ENCODE measurements at places on chromosomes 6 and 20. TPM values are rescaled to one million over a fixed set of nuclear protein-coding genes. Genes with fewer than 3 reads are reported as not detected.
A peak's percentile ranks its signal among the peaks of the same experiment; 100 is the strongest.

DNA sequence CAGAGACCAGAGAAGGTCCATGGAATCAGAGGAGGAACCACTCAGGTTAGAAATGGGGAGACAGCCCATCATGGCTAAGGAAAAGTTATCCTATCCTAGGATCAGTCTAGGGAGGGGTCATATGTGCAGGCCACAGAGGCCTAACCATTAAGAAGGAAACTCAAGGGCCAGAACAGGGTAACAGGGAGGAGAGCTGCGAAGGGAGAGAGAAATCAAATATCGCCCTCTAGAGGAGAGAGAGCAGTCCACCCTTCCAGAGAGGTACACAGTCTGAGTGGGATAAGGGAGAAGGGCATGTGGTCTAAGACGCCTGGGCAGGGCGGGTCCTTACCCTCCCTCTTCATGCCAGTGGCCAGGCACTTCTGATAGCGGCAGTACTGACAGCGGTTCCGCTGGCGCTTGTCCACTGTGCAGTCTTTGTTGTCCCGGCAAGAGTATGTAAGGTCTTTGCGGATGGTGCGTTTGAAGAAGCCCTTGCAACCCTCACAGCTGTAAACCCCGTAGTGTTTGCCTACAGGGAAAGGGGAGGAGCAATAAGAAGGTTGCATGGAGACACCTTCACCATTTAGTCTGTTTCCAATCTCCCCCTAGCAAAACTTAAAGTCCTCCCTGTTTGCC lies 2.9 kb downstream of the RXRB start:
- no peak for DNase-seq

GRCh38 chr6:7697432-7697819 lies 28.5 kb upstream of the BMP6 start:
- DNase-seq, result no peak

The MAP1LC3A gene
- polyA plus RNA-seq, result 25.7 TPM

GRCh38 chr6:30071858-30072257 lies 3.7 kb downstream of the RNF39 start:
- no peak for DNase-seq

The PSORS1C1 gene
- polyA plus RNA-seq, result 0.09 TPM

The SEL1L2 gene
- polyA plus RNA-seq, result not detected

DNA sequence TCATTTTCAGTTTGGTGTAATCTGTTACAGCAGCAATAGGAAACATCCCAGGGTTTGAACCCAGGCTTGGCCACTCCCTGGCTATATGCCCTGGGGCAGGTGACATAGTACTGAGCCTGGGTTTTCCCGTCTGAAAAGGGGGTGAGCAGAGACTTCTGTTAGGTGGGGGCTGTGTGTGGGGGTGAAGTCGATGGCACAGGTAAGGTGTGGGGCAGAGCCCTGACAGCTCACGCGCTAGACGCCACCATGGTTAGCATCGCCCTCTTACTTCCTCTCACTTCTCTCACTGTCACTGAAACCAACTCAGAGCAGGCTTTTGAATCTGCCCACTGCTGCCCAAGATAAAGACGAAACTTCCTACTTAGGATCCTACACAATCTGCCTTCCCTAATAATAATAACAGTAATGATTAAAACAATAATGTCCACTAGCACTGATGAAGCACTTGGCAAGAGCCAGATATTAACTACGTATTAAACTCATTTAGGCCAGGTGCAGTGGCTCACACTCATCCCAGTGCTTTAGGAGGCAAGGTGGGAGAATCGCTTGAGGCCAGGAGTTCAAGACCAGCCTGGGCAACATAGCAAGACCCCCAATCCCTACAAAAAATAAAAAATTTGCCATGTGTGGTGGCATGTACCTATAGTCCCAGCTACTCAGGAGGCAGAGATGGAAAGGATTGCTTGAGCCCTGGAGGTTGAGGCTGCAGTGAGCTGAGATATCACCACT lies 117.9 kb upstream of the PTPN1 start:
- no peak for DNase-seq

DNA sequence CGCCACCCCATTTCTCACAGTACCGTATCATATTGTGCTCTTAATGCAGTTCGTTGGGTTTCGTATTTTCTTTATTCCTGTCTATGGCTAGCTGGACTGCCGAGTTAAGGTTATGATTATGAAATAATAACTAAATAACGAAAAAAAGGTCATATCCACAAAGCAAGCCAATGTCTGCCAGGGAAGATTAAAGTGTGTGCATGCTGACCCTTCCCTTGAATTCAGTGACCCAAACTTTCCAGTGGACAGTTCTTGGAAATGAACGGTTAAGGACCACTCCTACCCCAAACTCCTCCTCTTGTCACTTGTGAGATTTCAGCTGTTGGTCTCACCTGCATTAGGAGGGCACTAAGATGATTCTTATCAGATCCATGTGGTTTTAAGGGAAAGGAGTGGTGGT lies 171.6 kb downstream of the ZNF217 start:
- no peak for DNase-seq

- DNase-seq, result peak; percentile 19
These were observed 66.3 kb upstream of the BMP5 start for GRCh38 chr6:55941702-55942101.

DNA sequence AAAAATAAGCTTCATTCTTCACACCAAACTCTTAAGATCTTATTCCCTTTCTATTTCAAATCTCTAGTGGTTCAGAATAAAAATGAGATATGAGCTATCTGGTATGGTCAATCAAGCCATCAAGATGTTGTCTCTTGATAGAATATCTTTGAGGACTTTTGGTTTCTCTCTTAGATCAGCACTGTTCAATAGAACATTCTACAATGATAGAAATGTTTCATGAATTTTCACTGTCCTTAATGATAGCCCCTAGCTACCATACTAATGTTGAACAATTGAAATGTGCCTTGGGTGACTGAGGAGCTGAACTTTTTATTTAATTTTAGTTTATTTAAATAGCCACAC lies 24.1 kb upstream of the HINT3 start:
- no peak for DNase-seq

- no peak for DNase-seq
These were observed 1.2 kb upstream of the ZNFX1 start for GRCh38 chr20:49278818-49279676.

GRCh38 chr6:17115251-17116116 lies 13.6 kb downstream of the STMND1 start:
- no peak for DNase-seq

- no peak for DNase-seq
These were observed 77.2 kb downstream of the CD164 start for GRCh38 chr6:109305028-109305427.

- no peak for DNase-seq
These were observed 25.5 kb downstream of the DCDC2 start for GRCh38 chr6:24332317-24332716.

The NFATC2 gene
- polyA plus RNA-seq, result 5.8 TPM

The PRPH2 gene
- 2.5 TPM for polyA plus RNA-seq

The HUS1B gene
- polyA plus RNA-seq, result 0.31 TPM

DNA sequence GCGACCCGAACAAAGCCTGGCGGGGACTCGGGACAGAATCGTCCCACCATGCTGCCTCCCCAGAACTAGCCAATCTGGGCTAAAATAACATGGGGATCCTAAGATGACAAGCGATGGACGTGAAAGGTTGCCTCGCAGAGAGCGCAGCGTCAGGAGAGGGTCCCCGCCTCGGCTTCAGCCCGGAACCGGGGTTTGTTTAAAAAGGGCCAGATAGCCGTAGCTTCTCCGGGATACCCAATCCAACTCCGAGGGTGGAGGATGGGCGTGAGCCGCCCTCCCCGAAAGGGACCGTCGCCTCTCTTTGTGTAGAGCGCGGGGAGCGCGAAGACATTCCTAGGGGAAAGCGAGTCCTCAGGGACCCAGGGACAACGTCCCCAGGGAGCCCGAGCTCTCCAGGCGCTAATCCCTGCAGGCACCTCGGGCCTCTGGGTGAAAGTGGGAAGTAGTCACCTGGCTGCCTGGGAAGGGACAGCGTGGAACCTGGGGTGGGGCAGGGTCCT lies 643 bp downstream of the CD24 start:
- DNase-seq, result peak; percentile 23

The KIF13A gene
- polyA plus RNA-seq, result 36.4 TPM

DNA sequence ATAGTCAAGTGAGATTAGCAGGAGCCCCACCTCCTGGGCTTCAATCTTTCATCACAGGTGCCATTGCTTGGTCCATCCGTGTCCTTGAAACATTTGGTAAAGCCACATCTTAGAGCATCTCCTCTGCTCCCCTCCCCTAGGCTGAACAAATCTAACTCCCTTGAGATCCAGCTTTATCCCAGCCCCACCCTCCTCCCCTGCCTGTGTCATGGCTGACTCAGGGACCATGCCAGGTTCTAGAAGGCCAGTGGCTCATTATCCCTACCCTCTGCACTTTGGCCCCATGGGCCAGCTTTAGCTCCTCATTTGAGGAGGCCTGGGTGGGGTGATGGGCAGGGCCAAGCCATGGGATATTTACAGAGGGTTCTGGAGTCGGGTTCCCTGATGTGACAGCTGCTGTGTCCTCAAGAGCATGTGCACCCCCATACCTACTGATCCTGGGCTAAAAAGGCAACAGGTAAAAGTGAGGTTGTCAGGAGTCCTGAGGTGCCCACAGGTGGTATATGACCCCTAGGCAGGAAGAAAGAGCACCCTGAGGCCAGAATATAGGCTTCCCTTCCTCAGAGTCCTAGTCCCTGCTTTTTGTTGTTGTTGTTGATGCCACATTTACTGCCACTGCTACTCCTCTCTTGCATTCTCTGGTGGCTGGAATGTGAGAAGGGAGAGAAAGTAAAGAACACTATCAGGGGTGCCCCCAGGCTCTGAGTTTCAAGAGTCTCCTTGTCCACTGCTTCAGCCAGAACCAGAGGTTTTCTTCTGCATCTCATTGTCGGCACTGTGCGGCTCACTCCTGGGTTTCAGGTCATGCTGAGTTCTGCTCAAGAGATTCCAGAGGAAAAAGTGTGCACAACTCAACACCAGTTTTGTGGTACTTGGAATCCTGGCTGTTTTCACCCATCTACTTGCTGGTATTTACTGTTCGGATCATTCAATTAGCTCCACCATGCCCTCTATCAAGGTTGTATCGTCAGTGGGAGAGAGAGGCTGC lies 228.4 kb downstream of the LRFN2 start:
- no peak for DNase-seq

DNA sequence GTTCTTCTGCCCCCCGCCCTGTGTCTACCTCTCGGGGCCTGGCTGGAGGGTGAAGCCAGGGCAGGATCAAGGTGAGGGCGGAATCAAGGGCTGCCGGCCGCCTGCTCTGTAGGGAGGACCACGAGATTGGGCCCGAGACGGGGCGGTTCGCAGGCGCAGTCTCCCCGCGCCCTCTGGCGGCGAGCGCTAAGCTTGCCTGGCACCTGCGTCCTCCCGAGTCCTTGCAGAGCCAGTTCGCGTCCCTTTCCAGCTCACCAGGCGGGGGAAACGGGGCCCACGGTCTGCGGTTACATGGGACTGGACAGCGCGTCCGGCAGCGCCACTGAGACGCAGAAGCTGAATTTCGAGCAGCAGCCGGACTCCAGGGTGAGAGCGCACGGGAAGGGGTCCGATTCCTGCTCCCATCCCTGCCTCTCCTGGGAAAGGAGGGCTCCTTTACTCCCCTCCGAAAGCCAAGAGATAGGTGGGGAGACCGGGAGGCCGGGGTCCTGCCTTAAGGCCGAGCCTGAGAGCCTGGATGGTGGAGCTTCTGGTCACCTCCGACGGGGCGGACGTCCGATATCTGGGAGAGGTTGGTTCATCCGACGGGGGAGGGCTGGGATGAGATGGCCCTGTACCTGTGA lies 3.6 kb upstream of the MATN4 start:
- DNase-seq, result no peak

The TREML1 gene
- polyA plus RNA-seq, result 2.4 TPM

DNA sequence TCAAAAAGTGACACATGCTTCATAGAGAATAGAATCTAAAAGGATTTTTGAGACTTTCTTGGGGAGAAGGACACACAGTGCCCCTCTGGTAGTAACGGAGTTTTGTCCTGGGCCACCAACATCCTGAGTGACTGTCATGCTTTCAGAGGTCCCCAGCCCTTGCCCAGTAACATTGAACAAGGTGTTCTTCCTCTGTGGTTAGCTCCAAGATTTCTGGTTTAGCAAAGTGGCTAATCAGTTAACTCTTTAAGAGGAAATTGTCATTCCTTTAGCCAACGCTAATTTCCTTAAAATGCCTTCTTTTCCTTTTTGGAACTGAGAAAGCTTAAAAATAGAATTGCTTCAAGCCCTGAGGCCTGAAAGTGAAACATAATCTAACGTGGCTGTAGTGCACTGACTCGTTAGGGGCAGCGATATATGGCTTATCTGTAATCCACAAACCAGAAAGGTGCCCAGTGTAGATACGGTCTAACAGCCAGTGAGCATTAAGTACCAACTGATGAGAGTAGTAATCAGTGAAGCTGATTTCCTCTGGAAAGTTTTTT lies 7.8 kb downstream of the E2F3 start:
- no peak for DNase-seq

DNA sequence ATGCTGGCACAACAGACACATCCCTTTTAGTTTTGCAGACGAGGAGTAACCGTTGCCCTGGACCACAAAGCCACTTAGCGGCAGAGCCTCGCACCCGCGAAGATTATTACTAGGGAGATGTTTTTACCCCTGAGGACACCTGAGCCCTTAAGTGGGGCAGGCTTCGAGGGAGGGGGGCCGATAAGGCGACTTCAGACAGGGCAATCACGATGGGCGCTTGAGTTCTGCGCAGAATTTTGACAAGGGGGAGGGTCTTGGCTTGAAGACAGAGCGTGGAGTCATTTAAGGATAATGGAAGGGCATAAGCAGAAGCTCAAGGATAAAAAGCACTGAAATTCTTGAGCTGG lies 650 bp upstream of the TTK start:
- no peak for DNase-seq

- DNase-seq, result no peak
These were observed 602.8 kb downstream of the CDH26 start for GRCh38 chr20:60561052-60561451.

The ADNP gene
- polyA plus RNA-seq, result 116 TPM

GRCh38 chr6:11744753-11745152 lies 33.9 kb downstream of the ADTRP start:
- peak; percentile 72 for DNase-seq

The PCK1 gene
- polyA plus RNA-seq, result 0.37 TPM

- no peak for DNase-seq
These were observed 301.5 kb downstream of the CLIC5 start for GRCh38 chr6:45714006-45714730.

The LAMP5 gene
- polyA plus RNA-seq, result 1.7 TPM

The ZNF217 gene
- 26.3 TPM for polyA plus RNA-seq

DNA sequence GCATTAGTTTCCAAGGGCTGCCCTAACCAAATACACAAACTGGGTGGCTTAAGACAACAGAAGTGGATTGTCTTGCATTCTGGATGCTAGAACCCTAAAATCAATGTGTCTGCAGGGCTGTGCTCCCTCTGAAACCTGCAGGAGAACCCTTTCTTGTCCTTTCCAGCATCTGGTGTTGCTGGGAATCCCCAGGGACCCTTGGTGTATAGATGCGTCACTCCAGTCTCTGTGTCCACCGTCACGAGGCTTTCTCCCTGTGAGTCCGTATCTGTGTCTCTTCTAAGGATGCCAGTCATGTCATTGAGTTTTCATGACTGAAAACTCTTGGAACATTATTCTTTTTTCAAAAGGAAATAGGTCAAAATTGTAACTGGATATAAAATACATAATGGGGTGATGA lies 142.9 kb downstream of the RNASET2 start:
- DNase-seq, result no peak

The SMPD2 gene
- 9.1 TPM for polyA plus RNA-seq

All from right lung (tissue), 10 donors.